ENCODE measurements at places on chromosomes 6 and 20. TPM values are rescaled to one million over a fixed set of nuclear protein-coding genes. Genes with fewer than 3 reads are reported as not detected.

Gene TREML1
- total RNA-seq = 0.32 TPM

Gene CST5
- 4.5 TPM for total RNA-seq

Gene EEF1E1
- total RNA-seq = 40.7 TPM

- no peak overlapping the region for H3K4me3 ChIP-seq
- no peaks in the 10 kb centered on the region for H3K27me3 ChIP-seq
- peaks cover 53% of the 10 kb centered on the region for H3K4me1 ChIP-seq
Measured at GRCh38 chr20:44706301-44707017, 8.7 kb upstream of the CCN5 start.

DNA sequence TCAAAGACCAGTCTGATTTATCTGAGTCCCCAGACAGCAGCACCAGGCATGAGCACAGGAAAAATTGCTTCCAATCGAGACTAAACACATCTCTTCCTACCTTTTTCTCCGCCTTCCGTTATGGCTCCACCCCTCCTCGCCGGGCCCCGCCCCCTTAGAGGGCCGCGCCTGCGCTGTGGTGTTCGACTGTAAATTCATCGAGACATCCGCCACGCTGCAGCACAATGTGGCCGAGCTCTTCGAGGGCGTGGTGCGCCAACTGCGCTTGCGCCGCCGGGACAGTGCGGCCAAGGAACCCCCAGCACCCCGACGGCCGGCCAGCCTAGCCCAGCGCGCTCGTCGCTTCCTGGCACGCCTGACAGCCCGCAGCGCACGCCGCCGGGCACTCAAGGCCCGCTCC lies 8.9 kb downstream of the REM1 start:
- no peak for DNase-seq
- peaks cover 10% of the 10 kb centered on the region for H3K4me1 ChIP-seq
- H3K4me3 ChIP-seq = no peak overlapping the region
- peak overlapping the region; percentile 78 for H3K27ac ChIP-seq
- H3K27me3 ChIP-seq = no peaks in the 10 kb centered on the region

DNA sequence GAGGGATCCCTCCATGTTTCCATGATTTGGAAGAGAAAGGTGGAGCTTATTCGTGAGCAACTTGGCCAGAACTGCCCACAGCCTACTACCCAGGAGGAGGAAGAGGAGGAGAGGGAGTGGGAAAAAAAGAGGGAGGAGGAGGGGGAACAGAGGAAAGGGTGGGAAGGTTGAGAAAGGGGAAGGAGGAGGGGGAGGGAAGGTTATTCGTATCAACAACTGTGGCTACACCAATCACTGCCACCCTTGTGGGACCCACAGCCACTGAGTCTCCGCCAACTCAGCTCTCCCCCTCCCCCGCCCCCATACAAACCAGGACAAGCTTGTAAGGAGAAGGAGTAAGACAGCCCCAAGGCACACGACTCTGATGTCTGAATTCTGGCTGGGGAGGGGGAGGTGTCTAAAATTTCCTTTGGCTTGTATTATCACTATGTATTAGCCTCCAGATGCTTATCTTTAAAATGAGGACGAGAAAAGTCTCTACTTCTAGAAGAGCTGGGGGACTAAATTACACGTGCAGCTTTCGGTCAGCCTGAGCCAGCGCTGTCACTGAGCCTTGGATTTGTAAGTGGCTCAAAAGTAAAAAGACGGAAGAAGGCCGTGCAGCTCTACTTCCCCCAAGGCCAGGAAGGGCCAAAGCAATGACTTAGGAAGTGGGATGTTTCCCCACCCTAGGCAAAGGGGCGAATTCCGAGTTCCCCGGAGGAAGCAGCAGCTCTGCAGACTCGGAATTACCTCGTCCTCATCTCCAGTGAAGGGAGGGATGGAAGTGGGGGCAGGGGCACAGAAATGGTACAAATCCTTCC lies 1.0 kb downstream of the FKBP1A start:
- H3K36me3 ChIP-seq = no peaks in the 10 kb centered on the region
- no peaks in the 10 kb centered on the region for H3K27me3 ChIP-seq
- H3K4me3 ChIP-seq = peak overlapping the region; percentile 73
- H3K4me1 ChIP-seq = peaks cover 48% of the 10 kb centered on the region

DNA sequence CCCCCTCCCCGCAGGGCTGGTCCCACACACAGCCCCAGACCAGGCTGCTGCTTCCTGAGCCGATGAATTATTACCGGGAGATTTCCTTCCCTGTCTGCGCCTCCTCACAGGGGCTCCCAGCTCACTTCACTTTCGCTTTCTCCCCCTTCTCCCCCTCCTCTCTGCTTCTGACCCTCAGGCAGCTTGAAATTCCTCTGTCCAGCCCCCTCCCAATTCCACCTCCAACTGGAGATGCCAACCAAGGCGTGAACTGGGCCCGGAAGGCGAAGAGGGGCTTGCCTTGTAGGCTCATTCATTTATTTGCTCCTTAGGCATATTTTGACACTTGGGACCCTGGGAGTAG lies 1.7 kb upstream of the TCF15 start:
- H3K36me3 ChIP-seq = no peaks in the 10 kb centered on the region
- peaks cover 33% of the 10 kb centered on the region for H3K27me3 ChIP-seq
- no peak for DNase-seq
- no peak overlapping the region for H3K27ac ChIP-seq
- H3K4me1 ChIP-seq = peaks cover 18% of the 10 kb centered on the region

DNA sequence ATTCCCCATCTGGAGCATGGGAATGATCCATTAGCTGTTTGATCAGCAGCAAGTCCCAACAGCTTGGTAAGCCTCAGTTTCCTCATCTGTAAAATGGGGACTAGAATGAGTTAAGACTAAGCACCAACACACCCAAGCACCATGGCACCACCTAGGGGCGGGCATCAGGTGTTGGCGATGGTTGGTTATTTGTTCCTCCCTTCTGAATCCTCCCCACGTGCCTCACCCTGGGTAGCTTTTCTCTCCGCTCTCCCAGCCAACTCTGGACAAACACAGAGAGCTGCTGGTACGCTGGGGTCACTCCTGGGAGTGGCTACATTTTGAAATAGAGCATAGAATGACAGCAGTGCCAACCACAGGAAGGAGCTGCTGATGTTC lies 13.3 kb upstream of the ITPR3 start:
- H3K27ac ChIP-seq = peak overlapping the region; percentile 19
- no peak for DNase-seq
- no peaks in the 10 kb centered on the region for H3K27me3 ChIP-seq
- peaks cover 42% of the 10 kb centered on the region for H3K4me1 ChIP-seq

GRCh38 chr20:43465625-43465943 lies 7.9 kb downstream of the SRSF6 start:
- H3K36me3 ChIP-seq = peaks cover 33% of the 10 kb centered on the region
- DNase-seq = no peak
- H3K4me1 ChIP-seq = peaks cover 32% of the 10 kb centered on the region
- H3K27me3 ChIP-seq = no peaks in the 10 kb centered on the region

DNA sequence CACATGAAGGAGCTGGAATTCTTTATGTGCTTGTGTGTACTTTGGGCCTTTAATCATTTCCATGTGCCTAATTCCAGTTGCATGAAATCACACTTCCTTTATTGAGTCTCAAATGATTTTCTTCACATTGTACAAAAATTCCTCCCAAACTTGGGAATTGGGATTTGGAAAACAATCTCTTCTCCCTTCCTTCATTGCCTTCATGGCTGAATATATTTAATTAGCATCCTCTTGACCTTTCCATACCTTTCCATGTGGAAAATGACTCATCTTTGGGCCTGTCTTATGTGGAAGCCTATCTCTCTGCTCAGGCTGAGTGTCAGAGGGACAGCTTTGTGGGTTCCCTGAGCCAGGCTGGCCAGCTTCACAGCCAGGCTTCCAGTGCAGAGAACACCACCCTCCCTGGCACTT lies 33.0 kb upstream of the CDH4 start:
- no peaks in the 10 kb centered on the region for H3K36me3 ChIP-seq
- no peak overlapping the region for H3K4me3 ChIP-seq
- no peaks in the 10 kb centered on the region for H3K27me3 ChIP-seq
- no peak overlapping the region for H3K27ac ChIP-seq
- DNase-seq = no peak

GRCh38 chr6:169881398-169881797 lies 130.0 kb downstream of the ERMARD start:
- no peaks in the 10 kb centered on the region for H3K36me3 ChIP-seq
- no peaks in the 10 kb centered on the region for H3K27me3 ChIP-seq
- no peaks in the 10 kb centered on the region for H3K4me1 ChIP-seq
- H3K4me3 ChIP-seq = no peak overlapping the region
- no peak overlapping the region for H3K27ac ChIP-seq

GRCh38 chr6:25404693-25405169 lies 125.6 kb downstream of the CARMIL1 start:
- H3K36me3 ChIP-seq = no peaks in the 10 kb centered on the region
- no peaks in the 10 kb centered on the region for H3K27me3 ChIP-seq
- H3K4me1 ChIP-seq = peaks cover 8% of the 10 kb centered on the region
- DNase-seq = no peak
- peak overlapping the region; percentile 10 for H3K27ac ChIP-seq

DNA sequence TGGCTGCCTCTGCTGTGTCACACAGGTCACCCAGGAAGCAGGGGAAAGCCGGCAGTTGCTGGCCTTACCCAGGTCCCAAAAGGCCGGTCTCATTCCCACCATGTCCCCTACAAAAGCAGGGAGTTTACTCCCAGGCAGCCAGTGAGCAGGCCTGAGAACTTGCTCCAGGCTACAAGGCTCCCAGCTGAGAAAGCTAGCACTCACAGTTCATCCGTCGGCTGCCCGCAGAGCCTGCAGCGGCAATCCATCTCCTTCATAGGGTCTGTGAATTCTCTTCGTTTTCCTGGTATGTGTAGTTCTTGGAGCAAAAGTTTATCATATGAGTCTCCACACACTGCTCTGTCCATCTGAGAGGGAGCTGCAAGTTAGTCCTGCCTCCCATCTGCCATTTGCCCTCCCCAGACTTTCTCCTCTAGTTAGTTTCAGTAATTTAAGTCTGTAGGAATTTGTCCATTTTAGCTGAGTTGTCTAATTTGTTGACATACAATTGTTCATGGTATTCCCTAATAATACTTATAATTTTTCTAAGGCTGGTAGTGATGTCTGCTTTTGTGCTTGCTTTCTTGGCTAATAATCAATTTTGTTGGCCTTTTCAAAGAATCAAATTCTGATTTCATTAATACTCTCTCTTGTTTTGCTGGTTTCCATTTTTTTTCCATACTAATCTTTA lies 135.6 kb downstream of the MAP3K4 start:
- no peak for DNase-seq
- H3K36me3 ChIP-seq = no peaks in the 10 kb centered on the region
- peaks cover 11% of the 10 kb centered on the region for H3K4me1 ChIP-seq

DNA sequence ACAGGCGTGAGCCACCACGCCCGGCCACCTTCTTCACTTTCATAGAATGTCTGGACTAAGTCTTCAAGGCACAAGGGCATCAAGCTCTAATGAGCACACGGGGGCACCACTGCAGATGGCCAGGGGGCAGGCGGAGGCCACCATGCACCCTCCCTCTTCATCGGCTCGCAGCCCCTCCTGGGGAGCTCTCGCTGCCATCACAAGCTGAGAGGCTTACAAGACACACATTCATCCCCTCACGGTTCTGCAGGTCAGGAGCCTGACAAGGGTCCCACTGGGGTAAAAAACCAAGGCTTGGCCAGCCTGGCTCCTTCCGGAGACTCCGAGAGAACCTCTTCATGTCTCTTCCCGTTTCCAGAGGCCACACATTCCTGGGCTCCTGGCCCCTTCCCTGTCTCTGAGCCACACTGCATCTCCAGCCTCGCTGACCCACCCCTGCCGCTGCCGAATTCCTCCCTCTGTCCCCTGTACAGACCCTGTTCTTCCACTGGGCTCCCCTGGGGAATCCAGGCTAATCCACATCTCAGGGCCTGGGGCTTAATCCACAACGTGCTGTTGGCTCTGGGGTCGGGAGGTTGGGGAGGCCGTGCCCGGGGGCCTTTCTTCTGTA lies 19.8 kb downstream of the DLL1 start:
- no peaks in the 10 kb centered on the region for H3K27me3 ChIP-seq
- no peak overlapping the region for H3K27ac ChIP-seq
- H3K36me3 ChIP-seq = no peaks in the 10 kb centered on the region
- DNase-seq = no peak
- no peak overlapping the region for H3K4me3 ChIP-seq

DNA sequence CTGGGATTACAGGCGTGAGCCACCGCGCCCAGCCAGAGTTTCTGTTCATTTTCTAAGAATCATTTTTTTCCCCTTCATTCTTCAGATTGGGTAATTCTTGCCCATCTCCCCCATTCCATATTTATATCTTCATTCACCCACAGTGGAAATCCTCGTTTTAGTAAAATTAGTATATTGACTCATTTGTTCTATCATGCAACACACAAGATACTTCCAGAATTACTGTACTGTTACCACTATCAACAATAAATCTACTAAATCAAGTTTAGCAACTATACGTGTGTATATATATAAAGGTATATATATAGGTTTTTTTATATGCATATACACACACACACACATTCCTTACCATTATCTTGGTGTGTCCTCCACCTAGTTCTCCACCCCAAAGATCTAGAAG lies 41.2 kb upstream of the KCNG1 start:
- DNase-seq = no peak
- no peak overlapping the region for H3K4me3 ChIP-seq
- H3K4me1 ChIP-seq = no peaks in the 10 kb centered on the region

DNA sequence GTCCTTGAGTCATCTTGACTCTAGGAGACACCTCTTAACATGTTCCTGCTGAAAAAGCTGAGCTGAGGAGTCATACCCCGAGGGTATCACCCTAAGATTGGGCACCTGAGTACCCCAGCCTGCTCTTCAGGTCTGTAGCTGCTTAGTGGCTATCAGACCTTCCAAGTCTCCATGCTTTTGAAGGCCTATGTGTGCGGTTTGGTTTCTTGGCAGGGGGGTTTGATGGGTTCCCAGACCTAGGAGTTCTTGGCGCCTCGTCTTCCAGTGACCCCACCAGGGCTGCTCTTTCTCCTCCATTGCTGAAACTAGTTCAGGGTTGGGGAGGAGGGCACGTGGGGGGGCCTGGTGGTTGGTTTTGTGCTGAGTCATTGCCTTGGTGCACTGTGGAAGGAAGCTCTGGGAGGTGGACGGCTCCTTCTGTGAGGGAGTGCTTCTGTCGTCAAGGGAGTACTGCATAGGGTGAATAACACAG lies 20.1 kb downstream of the IGF2R start:
- no peak overlapping the region for H3K27ac ChIP-seq
- no peaks in the 10 kb centered on the region for H3K27me3 ChIP-seq
- no peak overlapping the region for H3K4me3 ChIP-seq
- peaks cover 36% of the 10 kb centered on the region for H3K4me1 ChIP-seq
- DNase-seq = no peak

DNA sequence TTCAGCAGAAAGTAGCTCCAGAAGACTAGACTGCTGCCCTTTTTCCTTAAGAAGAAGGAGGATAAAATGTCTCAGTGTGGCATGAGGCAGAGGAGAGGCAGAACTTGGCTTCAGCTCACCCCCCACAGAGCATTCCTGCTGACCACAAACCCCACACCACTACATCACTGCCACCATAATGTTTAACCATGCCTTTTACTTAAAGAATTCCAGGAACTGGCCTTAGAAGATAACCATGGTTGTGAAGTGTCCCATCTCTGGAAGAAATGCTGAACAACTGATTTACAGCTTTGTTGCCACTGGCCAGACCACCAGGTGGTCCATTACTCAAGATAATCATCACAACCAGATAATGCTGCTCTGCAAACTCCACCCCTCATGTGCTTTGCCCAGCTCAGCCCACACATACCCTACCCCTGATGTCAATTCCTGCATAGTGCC lies 154.1 kb downstream of the CD24 start:
- H3K27ac ChIP-seq = no peak overlapping the region
- no peak for DNase-seq
- H3K36me3 ChIP-seq = no peaks in the 10 kb centered on the region
- no peak overlapping the region for H3K4me3 ChIP-seq
- H3K4me1 ChIP-seq = no peaks in the 10 kb centered on the region

- no peaks in the 10 kb centered on the region for H3K27me3 ChIP-seq
- H3K4me1 ChIP-seq = no peaks in the 10 kb centered on the region
- no peak for DNase-seq
- H3K27ac ChIP-seq = no peak overlapping the region
- no peak overlapping the region for H3K4me3 ChIP-seq
- H3K36me3 ChIP-seq = peaks cover 62% of the 10 kb centered on the region
Measured at GRCh38 chr20:41349266-41349665, 8.6 kb downstream of the LPIN3 start.
